ENCODE measurements at places on chromosomes 11 and 22. TPM values are rescaled to one million over a fixed set of nuclear protein-coding genes. Genes with fewer than 3 reads are reported as not detected.

The MS4A7 gene
- total RNA-seq = 0.29 TPM

The OSM gene
- not detected for total RNA-seq

The CD59 gene
- 129 TPM for total RNA-seq

The MEI1 gene
- total RNA-seq = 6.7 TPM

The GRIA4 gene
- 4.2 TPM for total RNA-seq

The TCN2 gene
- total RNA-seq = 3.0 TPM

The LRRC75B gene
- 13.8 TPM for total RNA-seq

The KCTD21 gene
- 13.8 TPM for total RNA-seq

The SULT4A1 gene
- not detected for total RNA-seq

The CD248 gene
- total RNA-seq = 123 TPM

The MS4A8 gene
- total RNA-seq = not detected

The OVCH2 gene
- not detected for total RNA-seq

The WBP2NL gene
- 0.22 TPM for total RNA-seq

The JAM3 gene
- 90.6 TPM for total RNA-seq

The CLP1 gene
- total RNA-seq = 25.8 TPM

The ADM gene
- 87.1 TPM for total RNA-seq

The SRSF8 gene
- total RNA-seq = 15.1 TPM

The MAFF gene
- 64.6 TPM for total RNA-seq

The C11orf52 gene
- not detected for total RNA-seq

The APOA5 gene
- not detected for total RNA-seq

All from placental pericyte (primary cell).